ENCODE measurements at places on chromosomes 5 and 9.

DNA sequence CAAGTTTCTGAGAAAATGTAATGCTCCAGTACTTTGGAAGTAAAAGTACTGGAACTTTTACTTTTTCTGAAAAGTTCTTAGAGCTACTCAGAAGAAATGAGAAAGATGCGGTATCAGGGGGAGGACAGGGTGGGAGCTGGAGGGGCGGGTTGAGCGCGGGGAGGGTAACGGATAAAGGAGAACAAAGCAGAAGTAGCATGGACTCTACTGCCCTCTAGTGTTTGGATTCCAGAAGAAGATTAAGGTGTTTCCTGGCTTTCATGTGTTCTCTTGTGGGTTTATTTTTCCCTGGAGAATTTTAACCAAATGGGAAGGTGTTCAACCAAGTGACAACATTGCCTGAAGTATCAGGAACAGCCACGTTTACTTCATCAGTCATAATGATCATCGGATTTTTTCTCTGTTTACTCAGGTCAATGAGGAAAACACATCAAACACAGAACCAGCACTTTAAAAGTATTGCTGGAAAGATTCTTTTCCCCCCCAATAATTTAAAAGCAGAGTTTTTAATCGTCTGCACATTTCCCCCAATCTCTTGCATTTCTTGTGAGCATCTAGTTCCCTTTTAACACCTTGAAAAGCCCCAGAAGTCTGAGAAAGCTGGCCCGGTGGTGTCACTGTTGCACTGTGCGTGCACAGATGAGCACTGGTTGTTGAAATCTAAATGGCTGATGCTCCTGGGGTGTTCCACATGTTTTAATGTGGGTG lies 190.6 kb downstream of the MPDZ start:
- DNase-seq = no peak

DNA sequence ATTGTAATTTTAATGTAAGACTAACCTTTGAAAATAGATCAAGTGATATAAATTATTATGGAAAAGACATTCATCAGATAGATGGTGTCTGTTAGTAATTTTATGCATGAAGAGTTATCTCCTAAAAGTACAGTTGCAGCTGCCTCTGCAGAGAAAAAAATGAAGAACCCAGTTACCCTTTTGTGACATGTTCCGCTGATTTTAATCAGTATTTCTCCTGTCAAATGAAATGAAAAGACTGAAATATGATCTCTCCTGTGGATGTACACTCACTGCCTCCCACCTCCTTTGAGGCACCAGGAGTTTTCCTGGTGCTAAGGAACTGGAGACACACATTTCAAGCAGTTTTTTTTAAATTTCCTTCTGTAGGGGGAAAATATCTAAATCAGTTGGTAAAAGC lies 277.4 kb downstream of the KIF4B start:
- no peak for DNase-seq

GRCh38 chr5:180424094-180424493 lies 70.1 kb upstream of the CNOT6 start:
- no peak for DNase-seq

DNA sequence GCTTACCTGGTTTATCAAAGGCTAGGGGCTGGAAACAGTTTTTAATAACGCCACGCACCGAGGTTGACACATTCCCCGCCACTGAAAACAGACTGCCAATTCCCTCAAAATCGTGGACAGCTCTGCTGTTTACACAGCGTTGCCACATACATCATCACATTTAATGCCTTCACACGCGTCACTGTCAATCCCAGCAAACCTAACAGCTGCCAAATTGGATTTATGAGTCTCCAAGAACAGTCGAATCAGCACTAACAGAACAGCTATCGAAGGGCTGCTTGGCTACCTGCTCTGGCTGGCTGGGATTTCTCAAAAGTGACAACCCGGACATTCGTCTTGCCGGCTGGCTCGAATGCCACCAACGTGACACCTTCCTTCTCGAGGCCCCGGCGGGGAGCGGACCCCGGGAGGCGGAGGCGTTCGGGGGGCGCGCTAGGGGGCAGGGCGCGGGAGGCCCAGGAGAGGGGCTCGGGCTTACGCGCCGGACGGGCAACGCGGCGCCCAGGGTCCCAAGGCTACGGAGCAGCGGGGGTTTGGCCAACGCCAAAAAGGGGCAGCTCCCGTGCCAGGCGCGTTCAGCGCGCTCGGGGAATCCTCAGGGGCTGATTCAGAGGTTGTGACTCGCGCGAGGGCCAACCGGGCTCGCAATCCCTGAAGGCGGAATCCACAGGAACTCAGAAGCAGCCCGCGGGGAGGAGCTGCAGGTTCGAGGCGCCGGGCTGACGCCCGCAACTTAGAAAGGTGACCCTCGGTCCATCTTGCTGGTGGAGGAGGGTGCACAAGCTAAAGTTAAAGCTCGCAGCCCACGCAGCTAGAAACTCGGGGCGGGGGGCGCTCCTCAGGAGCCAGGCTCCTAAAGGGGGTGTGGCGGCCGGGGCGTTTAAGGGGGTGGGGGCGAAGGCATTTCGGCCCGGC lies 1.2 kb downstream of the CDC14B start:
- no peak for DNase-seq

GRCh38 chr9:13755551-13755950 lies 476.1 kb upstream of the MPDZ start:
- DNase-seq = no peak

DNA sequence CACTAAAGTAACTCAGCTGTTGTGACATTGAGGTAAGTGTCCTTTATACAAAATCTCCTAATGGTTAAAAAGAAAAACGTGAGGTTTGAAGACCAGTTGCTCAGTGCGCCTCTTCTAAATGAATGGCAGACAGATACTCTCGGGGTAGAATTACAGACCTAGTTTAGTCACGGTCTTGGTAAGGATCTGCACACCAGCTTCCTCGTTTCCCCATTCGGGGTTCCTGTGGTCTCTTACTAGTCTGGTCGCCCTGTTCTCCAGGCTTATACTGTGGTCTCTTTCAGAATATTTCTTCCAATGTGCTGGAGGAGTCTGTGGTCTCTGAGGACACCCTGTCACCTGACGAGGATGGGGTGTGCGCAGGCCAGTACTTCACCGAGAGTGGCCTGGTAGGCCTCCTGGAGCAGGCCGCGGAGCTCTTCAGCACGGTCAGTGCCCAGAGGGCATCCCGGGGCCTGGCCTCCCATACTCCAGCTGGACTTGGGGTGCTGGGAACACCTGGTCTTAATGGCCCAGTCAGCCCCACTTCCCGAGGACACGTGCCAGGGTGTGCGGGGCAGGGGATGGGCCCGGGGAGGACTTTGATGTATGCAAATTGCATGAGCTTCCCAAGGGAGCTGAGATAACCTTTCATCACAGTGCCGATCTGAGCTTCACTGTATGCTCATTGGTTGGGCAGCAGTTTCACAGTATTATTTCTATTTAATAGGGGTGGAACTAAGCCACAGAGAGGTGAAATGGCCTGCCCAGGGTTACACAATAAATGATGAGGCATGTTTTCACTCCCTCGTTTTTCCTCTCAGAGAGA lies 224.5 kb downstream of the DOCK8 start:
- DNase-seq = no peak

- no peak for DNase-seq
These were observed 6.5 kb upstream of the ACSL6 start for GRCh38 chr5:132017738-132018625.

GRCh38 chr9:89902450-89903140 lies 297.8 kb downstream of the GADD45G start:
- no peak for DNase-seq

DNA sequence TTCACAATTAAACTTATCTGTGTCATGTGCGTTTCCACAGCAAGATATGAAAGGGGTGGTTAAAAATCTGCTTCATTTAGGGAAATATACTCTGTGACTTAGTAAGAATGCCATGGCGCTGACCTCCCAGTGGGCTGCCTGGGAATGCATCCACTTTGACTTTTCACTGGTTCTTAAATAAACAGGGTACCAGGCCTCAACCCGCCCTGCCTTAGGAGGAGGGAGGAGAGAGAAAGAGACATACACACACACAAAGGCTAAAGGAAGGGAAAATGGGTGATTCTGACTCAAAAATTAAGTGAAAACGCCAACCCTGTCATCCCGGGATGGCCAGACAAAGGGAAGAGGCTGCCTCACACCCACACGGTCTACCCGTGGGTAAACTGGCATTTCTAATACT lies 122.1 kb downstream of the EBF1 start:
- no peak for DNase-seq

DNA sequence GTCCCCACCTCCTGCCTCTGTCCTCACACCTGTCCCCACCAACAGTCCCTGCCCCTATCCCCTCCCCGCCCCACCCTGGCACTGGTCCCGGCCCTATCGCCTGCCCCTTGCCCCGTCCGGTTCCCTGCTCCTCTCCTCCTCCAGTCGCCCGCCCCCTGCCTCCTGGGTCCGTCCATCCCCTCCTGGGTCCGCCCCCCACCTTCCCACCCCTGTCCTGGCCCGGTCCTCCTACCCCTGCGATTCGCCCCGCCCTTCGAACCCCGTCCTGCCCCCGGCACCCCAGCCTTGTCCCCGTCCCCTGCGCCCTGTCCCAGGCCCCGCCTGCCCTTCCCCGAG lies 372 bp downstream of the EDF1 start:
- DNase-seq = no peak

DNA sequence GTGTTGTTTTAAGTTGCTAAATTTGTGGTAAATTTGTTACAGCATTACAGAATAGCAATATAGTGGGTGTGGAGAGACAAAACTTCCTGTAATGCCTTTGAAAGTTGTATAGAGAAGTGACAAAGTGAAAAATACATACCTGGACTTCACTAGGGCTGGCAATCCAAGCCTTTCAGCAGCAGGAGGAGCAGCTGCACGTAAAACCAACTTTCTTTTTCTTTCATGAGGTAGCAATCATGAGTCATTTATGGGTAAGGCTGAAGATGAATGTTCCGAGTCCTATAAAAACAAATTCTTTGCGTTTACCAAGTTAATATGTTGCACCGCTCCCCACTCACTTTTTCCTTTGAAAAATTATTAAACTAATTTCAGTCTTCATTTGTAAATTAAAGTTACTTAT lies 1138.2 kb downstream of the TAF11L14 start:
- no peak for DNase-seq

DNA sequence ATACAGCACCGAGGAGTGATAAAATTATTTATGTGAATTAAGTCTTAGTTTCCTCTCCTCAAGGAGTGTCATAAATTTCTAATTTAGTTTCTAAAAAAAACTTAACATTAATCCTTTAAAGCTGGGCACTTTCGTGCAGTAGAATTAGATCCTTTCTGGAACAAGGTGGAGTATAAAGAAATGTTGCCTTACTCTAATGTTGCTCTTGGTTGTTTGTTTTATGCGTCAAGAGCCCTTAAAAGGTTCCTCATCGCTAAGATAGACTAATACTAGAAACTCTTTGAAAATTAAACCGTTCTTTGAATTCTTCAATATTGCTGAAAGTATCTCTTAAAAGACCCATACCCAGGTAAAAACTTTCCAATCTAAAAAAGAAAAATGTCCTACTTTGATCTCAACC lies 83.6 kb upstream of the PLPP1 start:
- no peak for DNase-seq

- no peak for DNase-seq
These were observed 177.3 kb upstream of the RAD23B start for GRCh38 chr9:107105784-107106183.

- DNase-seq = no peak
These were observed 320.9 kb downstream of the IRX2 start for GRCh38 chr5:2430606-2431005.

GRCh38 chr9:112841261-112841660 lies 49.4 kb downstream of the SLC46A2 start:
- no peak for DNase-seq

GRCh38 chr5:148416921-148417320 lies 33.2 kb downstream of the FBXO38 start:
- no peak for DNase-seq

- DNase-seq = no peak
These were observed 21.6 kb downstream of the MRPL22 start for GRCh38 chr5:154962494-154962893.

DNA sequence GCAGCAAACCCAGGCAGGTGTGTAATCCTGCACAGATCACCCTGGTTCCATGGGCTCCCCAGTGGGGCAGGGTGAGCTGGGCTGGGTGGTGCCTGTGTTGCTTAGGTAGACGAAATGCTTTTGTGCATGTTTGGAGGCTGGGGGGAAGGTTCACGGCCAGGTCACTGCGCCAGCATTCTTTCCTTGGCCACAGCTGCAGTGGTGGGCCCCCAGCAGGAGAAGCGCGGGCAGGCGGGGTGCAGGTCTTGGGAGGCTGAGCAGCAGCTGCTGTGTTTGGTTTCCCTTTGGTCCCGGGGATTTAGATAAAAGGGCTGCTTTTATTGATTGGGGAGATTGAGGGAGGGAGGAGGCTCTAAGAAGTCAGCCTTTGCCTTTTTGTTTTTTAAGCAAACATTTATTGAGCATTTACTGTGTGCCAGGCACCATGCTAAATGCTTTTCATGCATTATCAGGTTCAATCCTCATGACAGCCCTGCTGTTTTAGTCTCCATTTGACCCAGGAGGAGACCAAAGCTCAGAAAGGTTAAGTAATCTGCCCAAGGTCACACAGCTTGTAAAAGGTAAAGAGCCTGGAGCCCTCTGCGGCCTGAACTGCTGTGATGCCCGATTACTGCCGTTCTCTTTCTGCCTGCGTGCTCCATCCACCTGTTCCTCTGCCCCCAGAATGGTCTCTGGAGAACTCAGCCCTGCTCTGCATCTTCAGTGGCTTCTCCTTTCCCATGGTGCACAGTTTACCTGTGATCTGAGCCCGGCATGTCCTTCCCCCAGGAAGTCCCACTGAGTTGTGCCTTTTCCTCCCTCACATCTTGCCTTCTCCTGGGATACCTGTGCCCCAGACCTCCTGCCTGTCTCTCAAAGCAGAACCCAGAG lies 94.4 kb downstream of the MACROH2A1 start:
- DNase-seq = no peak

- no peak for DNase-seq
These were observed 30.8 kb downstream of the CNTRL start for GRCh38 chr9:121105531-121105930.

DNA sequence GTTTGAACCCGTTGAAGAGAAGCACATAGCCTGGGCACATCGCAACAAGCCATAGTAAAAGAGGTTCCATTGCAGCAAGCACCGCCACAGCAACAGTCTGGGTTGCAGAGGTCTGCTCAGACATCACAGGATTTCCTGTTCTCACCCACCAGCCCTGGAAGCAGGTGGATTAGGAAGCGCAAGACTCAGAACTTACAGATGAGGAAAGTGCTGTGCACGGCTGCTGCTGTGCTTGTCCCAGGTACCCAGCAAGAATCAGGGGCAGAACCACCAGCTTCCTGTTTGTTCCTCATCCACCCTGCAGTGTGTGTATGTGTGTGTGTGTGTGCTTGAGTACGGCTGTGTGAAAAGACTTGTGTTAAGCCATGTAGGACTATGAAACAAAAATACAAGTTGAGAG lies 124.7 kb upstream of the IRX2 start:
- DNase-seq = no peak

- DNase-seq = no peak
These were observed 21.7 kb upstream of the MVB12B start for GRCh38 chr9:126304971-126305320.

- DNase-seq = no peak
These were observed 42.9 kb downstream of the FAF2 start for GRCh38 chr5:176491101-176491502.

GRCh38 chr5:31918739-31919138 lies 255.4 kb downstream of the GOLPH3 start:
- no peak for DNase-seq

All from stimulated activated CD8-positive, alpha-beta memory T cell treated with anti-CD3 and anti-CD28 coated beads, Interleukin-2, amount 100 ng/mL, for 1 hour (primary cell).